ENCODE measurements at places on chromosomes 1 and 21. TPM values are rescaled to one million over a fixed set of nuclear protein-coding genes. Genes with fewer than 3 reads are reported as not detected.

Gene ARMH1
- 75.1 TPM for total RNA-seq

Gene FCRL1
- total RNA-seq: not detected

Gene CD1B
- total RNA-seq: not detected

Gene ZSWIM5
- total RNA-seq: 0.63 TPM

DNA sequence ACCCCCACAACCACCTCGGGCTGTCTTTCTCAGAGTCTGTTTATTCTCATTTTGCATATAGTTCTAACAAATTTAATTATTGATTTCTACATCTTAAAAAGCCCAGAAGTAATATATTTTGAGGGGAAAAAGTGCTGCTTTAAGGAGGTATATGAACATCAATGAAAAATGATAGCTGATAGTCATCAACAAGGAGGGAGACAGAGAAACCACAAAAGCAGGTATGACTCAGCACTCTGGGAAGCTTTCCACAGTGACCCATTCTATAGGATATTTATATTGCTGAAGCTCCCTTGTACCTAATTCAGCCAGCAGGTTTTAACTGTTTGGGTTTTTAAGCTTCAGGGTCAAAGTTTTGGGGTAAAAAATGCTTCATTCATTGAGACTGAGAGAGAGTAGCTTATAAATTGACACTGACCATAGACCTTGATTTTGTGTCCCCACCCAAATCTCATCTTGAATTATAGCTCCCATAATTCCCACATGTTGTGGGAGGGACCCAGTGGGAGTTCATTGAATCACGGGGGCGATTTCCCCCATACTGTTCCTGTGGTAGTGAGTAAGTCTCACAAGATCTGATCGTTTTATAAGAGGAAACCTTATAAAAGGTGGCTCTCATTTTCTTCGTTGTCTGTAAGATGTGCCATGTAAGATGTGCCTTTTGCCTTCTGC is 27.4 kb downstream of the VANGL1 start:
- DNase-seq: no peak

- DNase-seq: peak; percentile 12
These were observed at the start of gene OLFM3 for GRCh38 chr1:101996825-101997465. OLFM3 (minus strand) TSS chr1:101996926.

GRCh38 chr1:205279986-205280385 is 41.6 kb downstream of the NUAK2 start:
- DNase-seq: peak; percentile 54

- no peak for DNase-seq
These were observed 26.9 kb downstream of the ETS2 start for GRCh38 chr21:38832664-38833063.

DNA sequence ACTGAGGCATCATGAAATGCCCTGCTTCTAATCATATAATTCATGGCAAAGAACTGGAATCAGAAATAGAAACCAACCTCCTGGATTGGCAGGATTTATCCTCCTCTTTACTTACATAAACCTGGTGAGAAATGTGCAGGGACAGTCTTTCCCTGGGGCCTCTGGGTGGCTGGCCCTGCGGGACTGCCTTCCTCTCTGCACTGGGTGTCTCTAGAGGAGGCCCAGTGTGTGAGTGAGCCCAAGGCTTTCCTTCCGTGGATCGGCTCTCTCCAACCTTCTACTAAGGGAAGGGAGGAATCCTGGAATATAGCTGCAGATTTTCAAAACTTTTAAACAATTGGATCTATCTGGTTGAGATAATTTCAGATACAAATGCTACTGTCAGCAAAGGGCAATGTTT is 11.4 kb upstream of the ATP1A1 start:
- DNase-seq: no peak

DNA sequence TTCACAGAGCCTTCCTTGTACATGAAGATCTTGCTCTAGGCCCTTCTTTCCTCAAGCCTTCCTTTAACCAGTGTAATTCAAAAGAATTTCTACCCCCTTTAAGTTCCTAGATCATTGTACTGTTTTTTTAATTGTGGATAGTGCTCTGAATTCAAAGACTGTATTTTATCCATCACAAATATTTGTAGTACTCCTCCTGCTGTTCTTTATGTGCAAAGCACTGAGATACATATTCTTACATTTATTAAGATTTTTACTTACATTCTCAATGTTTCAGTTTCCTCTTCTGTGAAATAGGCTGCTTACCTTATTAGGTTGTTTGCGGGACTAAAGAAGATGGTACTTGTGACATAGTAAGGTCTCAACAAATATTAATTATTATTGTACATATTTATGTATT is 168.8 kb upstream of the PDE4B start:
- no peak for DNase-seq

GRCh38 chr21:24023402-24023801 is 1583.9 kb downstream of the MRPL39 start:
- DNase-seq: no peak

GRCh38 chr21:15018382-15018781 is 46.4 kb downstream of the NRIP1 start:
- DNase-seq: no peak

DNA sequence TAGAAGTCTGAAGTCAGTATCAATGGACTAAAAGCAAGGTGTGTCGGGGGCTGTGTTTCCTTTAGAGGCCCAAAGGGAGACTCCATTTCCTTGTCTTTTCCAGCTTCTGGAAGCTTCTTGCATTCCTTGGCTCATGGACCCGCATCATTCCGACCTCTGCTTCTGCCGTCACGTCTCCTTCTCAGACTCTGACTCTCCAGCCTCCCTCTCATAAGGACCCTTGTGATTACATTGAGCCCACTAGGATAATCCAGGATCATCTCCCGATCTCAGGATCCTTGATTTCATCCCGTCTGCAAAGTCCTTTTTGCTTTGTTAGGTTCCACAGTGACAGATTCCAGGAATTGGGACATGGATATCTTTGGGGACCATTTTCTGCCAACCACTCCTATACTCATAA is 265.8 kb upstream of the CSF3R start:
- no peak for DNase-seq

DNA sequence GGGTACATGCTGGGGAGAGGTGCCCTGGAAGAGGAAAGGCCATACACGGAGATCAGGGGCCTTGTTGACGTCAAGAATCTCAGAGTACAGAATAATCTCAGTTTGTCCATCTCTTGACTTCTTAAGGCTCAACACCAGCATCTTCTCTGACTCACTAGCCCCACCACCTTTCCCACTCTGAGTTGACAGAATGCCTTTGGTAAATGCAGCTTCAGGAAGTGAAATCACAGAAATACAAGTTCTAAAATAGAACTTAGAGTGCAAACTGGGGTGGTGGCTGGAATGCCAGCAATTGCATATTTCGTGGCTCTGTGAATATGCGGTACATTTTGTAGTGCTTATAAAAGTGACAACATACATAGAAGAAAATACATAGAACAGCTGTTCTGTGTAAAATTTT is 1.6 kb downstream of the COG2 start:
- peak; percentile 40 for DNase-seq

DNA sequence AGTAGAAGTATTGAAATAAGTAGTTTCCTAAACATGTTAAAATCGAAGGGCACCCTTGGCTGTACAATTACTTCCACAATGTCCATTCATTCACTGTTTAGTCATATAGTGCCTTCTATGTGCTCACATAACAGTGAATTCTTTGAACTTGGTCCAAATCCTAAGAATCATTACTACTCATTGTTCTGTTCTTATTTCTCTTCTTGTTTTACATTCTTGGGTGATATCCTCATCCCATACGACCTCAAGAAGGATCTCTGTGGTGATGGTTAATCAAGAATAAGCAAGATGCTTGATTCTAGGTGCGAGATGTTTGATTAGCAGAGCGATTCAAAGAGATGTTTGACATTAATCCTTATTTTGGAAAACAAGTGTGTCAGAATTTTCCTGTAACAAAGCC is 667.4 kb upstream of the ZP4 start:
- DNase-seq: no peak

Measured in activated CD4-positive, alpha-beta T cell treated with anti-CD3 and anti-CD28 coated beads for 36 hours (primary cell).